Ammon's horn (tissue), 1 donor: ENCODE measurements at places on chromosomes 1 and 21.

GRCh38 chr1:153375511-153375910 lies at the start of gene S100A12:
Gene S100A12 (minus strand): TSS chr1:153375621. CDS start chr1:153374592, 1,029 bp downstream.
- DNase-seq: no peak

DNA sequence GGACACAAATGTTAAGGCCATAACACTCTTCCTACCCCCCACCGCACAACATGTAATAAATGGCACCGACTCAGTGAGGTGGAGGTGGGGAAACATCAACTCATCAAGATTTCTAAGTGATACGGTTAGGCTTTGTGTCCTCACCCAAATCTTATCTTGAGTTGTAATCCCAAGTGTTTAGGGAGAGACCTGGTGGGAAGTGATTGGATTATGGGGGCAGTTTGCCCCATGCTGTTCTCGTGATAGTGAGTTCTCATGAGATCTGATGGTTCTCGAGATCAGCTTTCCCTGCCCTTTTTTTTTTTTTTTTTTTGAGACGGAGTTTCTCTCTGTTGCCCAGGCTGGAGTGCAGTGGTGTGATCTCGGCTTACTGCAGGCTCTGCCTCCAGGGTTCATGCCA lies 51.0 kb upstream of the ACTL8 start:
- DNase-seq: no peak

GRCh38 chr1:901108-901859 lies 22.4 kb upstream of the SAMD11 start:
- peak; percentile 1 for DNase-seq

DNA sequence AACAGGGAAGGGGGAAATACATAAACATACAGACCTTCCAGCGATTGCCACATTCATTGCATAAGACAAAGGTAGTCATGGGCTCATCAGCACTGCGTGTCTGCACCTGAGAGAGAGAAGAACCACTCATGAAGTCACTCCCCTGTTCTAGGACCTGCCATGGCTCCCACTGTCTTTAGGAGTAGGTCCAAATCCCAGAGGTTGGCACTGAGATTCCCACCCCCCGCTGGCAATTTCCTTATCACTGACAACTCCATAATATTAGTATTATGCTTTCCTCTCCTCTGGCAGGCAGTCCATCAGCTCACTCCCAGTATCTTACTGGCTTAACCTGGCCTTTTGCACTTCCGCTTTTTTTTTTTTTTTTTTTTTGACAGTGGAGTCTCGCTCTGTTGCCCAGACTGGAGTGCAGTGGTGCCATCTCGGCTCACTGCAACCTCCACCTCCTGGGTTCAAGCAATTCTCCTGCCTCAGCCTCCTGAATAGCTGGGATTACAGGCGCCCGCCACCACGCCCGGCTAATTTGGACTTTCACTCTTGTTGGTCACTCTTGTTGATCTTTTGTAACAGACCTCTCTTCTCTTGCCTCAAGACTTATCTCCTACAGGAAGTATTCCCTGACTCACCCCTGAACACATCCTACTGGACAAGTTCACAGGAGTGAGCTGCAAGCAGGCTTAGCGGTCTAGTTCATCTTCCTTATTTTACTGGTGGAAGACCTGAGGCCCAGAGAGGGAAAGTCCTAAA lies 14.8 kb upstream of the ZNF436 start:
- no peak for DNase-seq

DNA sequence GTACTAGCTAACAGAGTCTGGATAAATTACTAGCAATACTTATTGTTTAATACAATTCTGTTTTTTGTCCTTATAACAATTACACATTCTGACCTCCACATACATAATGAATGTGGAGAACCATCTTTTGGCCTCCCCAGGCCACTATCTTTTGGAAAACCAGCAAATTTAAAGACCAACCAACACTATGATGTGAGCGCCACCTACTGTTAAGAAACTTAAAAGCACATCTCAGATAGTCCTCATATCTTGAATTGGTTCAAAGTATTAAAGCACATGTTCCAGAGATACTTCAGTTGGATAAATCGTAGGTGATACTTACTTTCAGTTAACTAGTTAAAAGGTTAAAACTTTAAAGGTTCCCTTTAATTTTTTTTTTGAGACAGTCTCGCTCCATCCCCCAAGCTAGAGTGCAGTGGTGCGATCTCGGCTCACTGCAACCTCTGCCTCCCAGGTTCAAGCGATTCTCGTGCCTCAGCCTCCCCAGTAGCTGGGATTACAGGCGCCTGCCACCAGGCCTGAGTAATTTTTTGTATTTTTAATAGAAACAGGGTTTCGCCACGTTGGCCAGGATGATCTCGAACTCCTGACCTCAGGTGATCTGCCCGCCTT lies 29.3 kb upstream of the USP1 start:
- peak; percentile 69 for DNase-seq

DNA sequence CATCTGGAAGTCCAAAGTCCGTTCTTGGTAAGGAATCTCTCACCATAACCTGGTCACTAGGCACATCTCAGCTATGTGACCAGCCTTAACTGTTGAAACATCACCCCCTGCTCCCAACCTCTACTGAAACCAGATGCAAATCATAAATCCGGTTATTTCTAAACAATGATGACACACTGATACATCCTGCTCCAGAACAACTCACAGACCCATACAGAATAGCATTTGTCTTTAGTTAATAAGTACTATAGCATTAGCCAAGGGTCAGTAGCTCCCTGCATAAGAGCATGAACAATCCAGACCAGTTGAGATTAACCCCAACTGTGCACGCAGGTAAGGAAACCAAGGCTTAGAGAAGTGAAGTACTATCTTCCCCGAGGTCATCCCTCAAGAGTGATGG lies 38.0 kb upstream of the KCTD3 start:
- no peak for DNase-seq

GRCh38 chr1:47532921-47533792 lies 95.3 kb downstream of the FOXD2 start:
- peak; percentile 39 for DNase-seq

DNA sequence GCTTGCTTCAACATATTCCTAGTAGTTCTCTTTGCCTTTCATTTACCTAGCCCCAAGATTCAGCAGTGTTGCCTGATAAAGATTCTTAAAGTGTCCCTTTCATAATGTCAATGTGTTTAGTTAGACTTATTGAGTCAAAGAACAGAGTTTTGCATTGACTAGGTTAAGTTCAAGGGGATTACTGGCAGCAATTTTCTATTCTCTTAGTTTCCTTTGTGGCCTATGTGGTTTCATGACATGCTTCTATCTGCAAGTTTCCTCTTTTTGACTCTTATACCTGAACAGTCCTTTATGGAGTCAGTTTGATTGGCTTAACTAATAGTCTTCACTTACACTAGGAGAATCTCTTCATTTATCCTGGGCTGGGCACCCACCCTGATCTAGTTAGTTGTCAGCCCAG lies 151.3 kb downstream of the ADGRL4 start:
- DNase-seq: no peak

GRCh38 chr21:34836103-34836932 lies 167.5 kb downstream of the CLIC6 start:
- DNase-seq: peak; percentile 78

DNA sequence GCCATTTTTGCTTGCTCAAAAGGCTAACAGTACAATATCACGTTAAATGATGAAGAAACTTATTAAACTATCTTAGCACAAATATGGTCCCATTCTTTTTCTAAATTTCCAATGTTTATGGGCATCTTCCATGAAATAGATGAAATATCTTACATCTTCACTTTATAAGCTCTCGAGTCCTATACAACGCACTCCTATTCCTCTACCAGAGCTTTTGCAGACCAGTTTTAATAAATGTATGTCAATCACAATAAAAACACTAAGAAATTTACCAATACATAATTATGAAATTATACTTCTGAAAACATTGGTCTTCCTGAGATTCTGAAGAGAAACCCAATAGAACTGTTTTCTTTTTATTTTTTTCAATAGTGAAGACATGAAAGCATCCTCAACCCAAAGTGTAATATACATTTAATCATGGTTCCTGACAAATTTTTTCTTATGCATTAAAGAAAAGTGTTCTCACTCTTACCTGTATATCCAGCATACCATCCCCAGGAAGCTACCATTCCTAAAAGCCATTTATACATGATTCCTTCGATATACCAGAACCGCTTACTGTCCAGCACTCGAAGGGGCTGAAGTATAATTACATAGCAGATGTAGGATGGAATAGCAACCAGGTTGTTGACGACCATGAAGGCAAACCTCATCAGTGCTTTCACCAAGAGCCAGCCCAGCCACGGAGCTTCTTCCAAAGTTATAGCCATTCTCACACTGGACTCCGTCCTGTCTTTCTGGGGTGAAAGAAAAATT lies 1.8 kb downstream of the LPGAT1 start:
- DNase-seq: no peak
